SW 1271 (cell line): ENCODE measurements at places on chromosomes 3 and 15.

DNA sequence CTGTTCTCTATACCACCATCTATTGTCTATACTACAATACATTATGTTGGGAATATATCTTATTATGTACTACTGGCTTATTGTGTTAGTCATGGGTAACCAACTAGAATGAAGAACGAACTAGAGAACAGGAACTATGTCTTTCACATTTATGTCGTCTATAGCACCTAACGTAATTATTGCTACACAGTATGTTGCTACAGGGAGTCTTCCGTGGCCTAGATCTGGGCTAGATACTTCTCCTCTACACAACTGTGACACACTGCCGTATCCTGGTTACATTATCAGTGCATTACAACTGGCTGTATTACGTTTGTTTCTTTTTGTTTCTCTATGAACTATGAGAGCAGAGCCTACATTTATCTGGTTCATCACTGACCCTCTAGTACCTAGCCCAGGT is 34.0 kb downstream of the SCG5 start:
- no peak for DNase-seq

DNA sequence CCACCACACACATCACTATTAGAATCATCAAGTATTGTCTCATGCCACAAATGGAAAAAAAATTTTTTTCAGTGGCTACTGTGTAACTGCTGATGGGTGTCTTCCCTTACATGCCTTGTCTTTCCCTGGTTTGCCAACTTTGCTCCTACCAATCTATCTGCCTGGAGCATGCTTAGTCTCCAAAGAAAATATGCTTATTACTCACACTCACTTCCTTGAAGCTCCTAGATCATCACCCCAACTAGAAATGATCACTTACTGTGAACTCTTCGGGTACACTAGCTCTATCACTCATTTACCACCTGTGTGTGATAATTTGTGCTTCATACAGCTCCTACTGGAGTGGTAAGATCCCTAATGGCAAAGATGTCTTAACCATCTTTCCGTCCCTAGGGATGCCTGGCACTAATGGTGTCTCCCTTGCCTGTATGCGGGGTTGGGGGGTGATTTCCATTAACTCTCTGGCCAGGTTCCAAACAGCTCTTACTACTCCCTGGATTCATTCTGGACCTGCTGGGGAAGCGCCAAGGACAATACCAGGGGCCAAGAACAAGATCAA is 799 bp downstream of the VPS33B start:
- no peak for DNase-seq

- no peak for DNase-seq
Observed at GRCh38 chr15:71249986-71250385, 134.7 kb downstream of the THSD4 start.

DNA sequence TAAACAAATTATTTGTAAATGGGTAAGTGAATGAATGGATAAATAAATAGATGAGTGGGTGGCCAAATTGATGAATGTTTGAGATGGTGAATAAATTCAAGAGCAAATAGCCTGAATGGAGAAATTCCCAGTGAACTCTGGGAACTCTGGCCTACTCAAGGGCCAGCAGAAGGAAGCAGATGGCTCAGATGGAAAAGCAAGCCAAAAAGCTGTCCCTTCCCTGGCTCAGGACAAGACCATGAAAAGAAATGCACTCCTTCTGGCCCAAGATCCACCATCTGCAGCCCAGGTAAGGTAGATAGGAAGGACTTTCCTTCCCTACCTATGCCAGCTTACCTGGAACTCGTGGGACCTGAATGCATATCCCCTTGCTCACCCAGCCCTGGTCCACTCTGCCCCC is 37.6 kb upstream of the CLDN18 start:
- DNase-seq: no peak

DNA sequence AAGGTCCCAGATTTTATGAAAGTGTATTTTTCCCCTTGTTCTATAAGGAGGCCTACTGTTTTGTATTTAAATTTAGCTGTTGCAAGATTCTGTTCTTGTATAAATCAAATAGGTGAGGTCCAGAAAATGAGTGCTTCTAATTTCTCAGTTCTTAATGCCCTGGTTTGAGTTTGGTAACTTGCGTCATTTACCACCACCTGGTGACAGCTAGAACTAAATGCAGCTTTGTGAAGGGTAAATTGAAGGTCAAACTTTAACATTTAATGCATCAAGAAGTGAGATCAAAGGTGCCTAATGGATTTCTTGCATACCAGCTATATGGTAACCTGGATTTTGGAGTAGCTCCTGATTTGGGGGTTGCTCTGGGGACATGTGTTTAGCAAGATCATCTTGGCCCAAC is 50.7 kb upstream of the POLR2M start:
- no peak for DNase-seq

GRCh38 chr3:3778641-3779270 is 20.5 kb upstream of the LRRN1 start:
- DNase-seq: no peak
